ENCODE measurements at places on chromosomes 7 and 10. TPM values are rescaled to one million over a fixed set of nuclear protein-coding genes. Genes with fewer than 3 reads are reported as not detected.

Gene PTPN12
- 70.5 TPM for total RNA-seq

Gene TRIM73
- total RNA-seq = 2.5 TPM

DNA sequence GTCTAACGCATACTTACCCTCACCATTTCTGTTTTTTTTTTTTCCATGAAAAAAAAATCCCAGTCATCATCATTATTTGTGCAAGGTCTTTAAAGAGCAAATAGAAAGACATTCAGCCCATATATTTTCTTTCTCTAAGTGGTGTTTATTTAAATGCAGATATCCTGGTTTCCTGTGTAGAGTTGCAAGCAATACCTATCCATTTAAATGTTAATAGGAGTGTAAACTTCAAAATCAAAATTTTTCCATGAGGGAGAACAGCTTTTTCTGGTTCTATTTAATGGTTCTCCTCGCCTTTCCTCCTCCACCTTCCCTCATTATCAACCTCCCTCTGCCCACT is 120.1 kb upstream of the AGK start:
- no peak for DNase-seq

DNA sequence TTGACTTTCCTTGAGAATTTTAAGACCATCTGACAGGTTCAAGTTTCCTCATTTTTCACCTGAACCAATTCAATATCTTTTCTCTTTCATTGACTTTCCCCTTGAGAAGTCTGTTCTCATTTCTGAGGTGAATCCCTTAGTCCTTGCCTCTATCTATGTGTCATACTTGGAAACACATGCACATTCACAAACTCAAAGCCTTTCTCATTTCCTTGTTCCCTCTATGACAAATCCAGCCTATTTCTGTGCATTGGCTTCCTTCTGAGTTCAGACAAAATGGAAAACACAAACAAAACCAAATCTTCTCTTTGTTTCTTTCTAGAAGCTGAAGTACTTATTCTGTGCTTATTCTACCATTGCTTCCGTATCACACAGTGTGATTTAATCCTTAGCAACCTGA is 13.8 kb downstream of the PTTG1IP2 start:
- no peak for DNase-seq

GRCh38 chr7:143459359-143459758 is 16.1 kb downstream of the TAS2R60 start:
- no peak for DNase-seq

All from thoracic aorta (tissue), 2 donors.